RPMI8226 (cell line): ENCODE measurements at places on chromosomes 2 and 18.
A peak's percentile ranks its signal among the peaks of the same experiment; 100 is the strongest.

- DNase-seq = no peak
Observed at GRCh38 chr2:28252311-28252710, 140.3 kb upstream of the FOSL2 start.

GRCh38 chr2:119126650-119127049 is 31.9 kb downstream of the C1QL2 start:
- DNase-seq = peak; percentile 54

- DNase-seq = no peak
Observed at GRCh38 chr2:241888641-241889040, 19.1 kb downstream of the RTP5 start.

DNA sequence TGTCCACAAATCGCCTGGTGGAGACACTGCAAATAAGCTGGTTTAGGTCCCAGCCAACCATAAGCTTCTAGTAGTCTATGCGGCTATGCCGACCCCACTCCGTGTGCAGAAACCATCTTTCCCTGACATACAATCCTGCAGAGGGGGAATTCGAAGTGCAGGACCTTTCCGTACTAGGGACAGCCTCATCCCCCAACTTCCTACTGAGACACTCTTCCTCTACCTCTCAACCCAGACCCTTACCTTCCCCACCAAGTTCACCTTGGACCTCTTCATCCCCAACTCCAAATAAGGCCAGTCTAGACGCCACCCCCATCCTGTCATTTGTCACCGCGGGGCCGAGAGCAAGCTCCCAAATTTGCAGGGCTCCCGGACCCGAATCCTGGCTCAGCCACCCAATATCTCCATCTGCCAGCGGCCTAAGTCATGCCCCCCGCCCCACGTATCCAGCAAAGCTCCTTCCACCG is 496 bp downstream of the SUCLG1 start:
- peak; percentile 15 for DNase-seq

DNA sequence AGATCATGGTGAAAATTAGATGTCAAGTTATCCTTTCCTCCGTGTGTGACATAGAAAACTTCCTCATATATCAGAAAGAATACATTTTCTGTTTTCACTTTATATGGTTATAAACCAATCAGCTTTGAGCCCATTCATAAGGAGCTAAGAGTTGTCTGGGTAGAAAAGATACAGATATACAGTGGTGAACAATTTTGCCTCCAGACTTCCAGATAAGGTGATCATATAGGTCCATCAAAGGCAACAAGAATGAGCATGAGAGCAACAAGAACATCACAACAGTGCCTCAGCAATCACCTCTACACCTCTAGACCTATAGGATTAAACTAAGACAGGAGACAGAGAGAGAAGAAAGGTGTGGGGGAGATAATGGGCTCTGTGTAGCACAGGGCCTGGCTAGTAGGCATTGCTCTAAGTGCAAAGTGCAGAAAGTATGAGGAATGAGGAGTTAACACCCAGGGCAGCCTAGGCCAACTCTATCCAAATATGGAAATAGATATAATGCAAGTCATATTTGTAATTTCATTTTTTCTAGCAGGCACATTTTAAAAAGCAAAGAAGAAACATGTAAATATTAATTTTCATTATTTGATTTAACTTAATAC is 8.3 kb downstream of the TNP1 start:
- DNase-seq = no peak

- DNase-seq = no peak
Observed at GRCh38 chr2:54384301-54385203, 71.6 kb upstream of the SPTBN1 start.

- peak; percentile 64 for DNase-seq
Observed at GRCh38 chr2:211085056-211085680, 528.8 kb downstream of the CPS1 start.

DNA sequence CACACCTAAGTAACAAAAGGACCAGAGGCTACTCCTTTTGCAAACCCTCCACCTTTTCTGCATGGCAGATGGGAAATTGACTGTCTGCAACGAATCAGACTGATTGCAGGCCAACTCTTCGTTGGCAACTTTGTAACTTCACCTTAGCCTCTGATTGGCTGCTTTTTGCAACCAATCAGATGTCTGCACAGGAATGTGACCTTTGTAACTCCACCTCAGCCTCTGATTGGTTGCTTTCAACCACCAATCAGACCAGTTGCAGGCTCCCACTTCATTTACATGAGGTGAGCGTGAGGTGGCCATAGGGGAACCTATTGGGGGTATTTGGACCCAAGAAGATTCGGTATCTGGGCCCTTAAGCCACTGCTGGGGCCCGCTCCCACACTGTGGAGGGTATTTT is 209.0 kb downstream of the EN1 start:
- no peak for DNase-seq

GRCh38 chr2:168457190-168457895 is 1.3 kb downstream of the CERS6 start:
- DNase-seq = peak; percentile 44

- no peak for DNase-seq
Observed at GRCh38 chr2:14952400-14952963, 320.0 kb downstream of the LRATD1 start.

- no peak for DNase-seq
Observed at GRCh38 chr2:160345071-160345764, 145.1 kb upstream of the ITGB6 start.

DNA sequence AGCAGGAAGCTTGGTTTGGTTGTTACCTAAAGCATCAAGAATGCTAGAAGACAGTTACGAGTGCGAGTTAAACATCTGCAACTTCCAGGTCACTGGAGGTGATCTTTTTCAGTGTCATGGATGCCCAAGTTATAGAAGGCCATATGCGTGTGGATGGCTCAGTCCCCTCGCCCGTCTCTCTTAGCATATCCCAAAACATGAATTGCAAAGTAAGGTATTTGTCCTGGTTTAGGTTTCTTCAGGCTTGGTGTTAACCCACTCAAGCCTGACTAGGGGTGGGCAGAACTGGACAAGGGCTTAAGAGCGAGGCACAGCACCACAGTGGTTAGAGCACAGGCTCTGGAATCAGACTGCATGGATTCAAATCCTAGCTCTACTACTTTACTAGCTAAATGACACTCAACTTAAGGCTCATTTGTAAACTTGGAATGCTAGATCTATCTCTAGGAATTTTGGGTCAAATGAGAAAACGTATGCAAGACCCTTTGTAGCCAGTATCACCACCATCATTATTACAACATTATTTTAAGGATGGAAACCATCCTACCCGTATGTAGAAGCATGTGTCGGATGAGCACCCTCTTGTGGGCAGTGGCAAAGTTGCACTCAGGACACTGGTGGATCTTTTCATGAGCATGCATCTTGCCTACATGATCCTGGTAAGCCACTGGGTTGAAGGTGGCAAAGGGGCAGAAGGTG is 11.2 kb downstream of the ZNF142 start:
- DNase-seq = peak; percentile 57

- DNase-seq = no peak
Observed at GRCh38 chr2:4515871-4516761, 812.7 kb downstream of the DCDC2C start.

- no peak for DNase-seq
Observed at GRCh38 chr18:76672627-76673026, 149.7 kb upstream of the ZNF236 start.

GRCh38 chr2:19627359-19627758 is 268.9 kb upstream of the OSR1 start:
- DNase-seq = no peak

- DNase-seq = no peak
Observed at GRCh38 chr2:163852616-163853015, 116.8 kb upstream of the FIGN start.

DNA sequence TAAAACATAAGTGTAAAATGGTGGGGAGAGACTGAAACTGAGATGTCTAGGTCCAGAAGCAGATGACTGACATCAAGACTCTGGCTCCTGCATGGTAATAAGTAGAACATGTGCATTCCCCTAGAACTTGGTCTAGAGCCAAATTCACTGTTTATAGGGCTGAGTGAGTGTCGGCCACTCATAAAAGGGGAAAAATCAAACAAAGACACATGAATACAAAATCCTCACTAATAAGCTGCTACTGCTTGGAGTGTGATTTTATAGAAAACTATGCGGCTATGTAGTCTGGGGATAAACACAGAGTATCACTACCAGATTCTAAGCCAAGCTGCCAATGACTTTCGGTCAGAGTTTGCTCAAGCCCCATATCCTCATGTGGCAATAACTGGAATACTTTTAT is 1080.8 kb upstream of the DDX18 start:
- DNase-seq = no peak

- DNase-seq = no peak
Observed at GRCh38 chr2:26725521-26725820, 32.9 kb downstream of the KCNK3 start.

DNA sequence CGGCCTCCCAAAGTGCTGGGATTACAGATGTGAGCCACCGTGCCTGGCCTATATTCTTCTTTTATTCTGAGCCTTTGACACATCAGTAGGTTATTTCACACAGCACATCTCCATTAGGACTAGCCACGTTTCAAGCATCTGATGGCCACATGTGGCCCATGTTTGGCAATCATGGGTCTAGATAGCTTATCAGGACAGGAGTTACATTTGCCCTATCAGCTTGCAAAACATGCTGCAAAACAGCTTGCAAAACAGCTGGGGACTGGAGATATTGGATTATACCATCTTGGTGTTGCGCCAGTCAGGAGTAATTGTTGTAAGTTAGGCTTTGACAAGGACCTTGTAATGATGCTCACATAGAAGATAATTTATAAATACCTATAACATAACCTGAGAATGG is 94.9 kb downstream of the GBX2 start:
- DNase-seq = no peak

DNA sequence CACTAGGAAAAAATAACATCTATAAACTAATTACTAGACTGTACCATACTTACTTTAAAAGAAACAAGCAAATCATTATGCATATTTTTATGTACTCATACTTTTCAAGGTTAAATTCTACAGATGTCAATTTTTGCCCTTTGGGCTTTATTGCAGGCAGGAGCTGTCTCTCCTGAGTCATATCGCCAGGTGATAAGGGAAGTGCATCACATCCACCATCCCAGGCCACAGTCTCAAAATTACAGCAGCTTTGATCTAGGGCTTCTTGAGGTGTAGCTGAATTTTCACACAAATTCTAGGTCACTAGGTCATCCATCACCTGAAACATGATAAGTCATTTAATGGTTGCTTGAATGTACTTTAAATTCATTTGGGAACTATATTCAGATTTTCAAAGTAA is 38.4 kb upstream of the FRZB start:
- no peak for DNase-seq

DNA sequence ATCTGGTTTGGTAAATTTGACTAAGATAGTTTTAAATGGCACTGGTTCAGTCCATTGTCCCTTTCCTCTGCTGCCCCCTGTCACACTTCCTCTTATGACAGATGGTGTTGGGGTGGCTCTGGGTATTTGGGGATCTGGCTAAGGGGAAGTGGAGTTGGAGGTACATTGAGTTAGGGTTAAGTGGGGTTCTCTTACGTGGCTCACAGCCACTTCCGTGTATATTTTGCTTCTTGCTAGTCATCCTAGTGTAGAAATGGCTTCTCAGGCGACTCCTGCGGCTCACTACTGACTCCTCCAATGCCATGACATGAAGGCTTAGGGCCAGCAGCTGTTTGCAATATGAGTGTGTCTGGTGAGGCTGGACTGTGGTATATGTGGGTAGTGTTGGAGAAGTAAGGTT is 187.0 kb downstream of the HAUS1 start:
- peak; percentile 38 for DNase-seq

- DNase-seq = peak; percentile 89
Observed at GRCh38 chr2:128232965-128233789, 85.5 kb downstream of the HS6ST1 start.

DNA sequence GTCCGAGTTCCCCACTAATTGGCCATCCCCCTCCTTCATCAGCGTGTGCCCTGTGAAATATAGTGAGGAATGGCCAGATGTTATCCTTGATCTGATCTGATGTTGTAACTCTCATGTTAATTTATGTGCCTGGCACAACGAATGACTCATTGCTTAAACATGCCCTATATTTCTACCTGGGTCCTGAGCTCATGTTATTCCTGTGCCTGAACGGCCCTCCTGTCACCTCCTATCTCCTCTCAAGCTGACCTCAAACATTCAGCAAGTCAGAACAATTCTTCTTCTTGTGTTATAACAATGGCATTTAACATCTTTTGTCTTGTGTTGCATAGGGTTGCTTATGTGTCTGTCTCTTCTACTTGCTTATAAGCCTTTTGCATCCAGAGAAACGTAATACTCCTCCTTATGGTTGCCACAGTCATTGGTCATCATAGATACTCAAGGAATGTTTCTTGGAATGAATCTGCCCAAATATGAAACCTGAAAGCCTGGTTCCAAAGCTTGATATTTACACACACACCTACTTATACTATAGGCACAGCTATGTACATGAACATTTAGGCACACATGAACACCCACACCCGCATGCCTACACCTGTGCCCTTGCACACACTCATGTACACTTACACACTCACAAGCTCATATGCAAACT is 80.2 kb upstream of the PHLPP1 start:
- DNase-seq = no peak

- no peak for DNase-seq
Observed at GRCh38 chr2:181394741-181395437, 62.3 kb upstream of the ITGA4 start.

DNA sequence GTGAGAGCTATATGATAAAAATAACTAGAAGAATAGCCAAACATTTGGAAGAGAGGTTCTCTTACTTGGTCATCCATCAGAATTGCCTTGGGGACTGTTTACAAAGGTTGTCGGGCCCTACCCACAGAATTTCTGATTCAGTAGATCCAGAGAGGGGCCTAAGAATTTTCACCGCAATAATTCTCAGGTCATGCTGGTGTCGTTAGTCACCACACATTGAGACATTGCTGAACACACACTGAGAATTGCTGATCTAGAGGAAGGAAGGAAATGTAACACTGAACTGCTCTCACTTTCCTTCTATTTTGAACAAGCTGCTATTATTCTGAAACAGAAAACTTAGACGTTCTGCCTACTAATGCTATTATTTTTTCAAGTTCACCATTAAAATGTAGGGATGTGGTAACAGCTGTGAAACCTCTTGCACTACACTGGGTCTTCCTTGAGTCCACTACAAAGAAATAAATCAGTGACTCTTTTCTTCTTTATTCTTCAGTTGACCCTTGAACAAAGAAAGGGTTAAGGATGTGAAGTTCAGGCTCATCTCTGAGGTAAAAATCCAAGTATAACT is 491.3 kb downstream of the DPP10 start:
- DNase-seq = no peak

GRCh38 chr2:45261746-45262145 is 252.5 kb upstream of the SIX2 start:
- DNase-seq = no peak

DNA sequence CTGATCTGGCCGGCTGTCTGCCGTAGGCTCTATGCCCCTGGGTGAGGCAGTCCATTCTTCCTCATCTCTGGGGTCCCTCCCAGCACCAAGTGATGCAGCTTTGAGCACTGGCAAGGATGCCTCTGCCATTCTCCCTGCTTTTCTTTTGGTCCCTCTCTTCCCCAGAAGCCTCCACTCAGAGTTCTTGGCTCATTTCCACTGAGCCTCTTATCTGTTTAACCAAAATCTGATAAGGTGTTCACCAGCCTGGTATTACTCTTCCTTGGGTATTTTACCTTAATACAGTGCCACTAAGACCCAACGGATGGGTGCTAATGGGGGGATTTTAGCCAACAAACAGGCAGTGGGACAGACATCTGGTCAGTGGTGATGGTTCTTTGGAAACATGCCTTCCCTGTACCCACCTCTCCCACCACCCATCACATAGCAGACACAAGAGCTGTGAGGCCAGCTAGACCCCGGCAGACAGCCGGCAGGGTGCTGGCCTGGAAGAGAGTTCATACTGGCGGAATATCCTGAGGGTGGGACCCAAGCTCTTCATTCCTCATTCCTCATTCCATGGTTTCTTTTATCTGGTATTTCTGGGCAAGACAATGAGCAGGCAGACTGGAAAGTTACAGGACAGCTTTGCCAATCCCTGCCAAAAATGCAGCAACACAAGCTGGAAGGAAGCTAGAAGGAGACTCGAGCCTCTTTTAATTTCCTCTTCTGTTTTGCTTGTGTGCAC is 34.6 kb downstream of the ZBTB7C start:
- DNase-seq = no peak
